ENCODE measurements at places on chromosomes 16 and 17. TPM values are rescaled to one million over a fixed set of nuclear protein-coding genes. Genes with fewer than 3 reads are reported as not detected.

- DNase-seq = no peak
Observed at GRCh38 chr16:58205276-58206036, 7.5 kb upstream of the CSNK2A2 start.

DNA sequence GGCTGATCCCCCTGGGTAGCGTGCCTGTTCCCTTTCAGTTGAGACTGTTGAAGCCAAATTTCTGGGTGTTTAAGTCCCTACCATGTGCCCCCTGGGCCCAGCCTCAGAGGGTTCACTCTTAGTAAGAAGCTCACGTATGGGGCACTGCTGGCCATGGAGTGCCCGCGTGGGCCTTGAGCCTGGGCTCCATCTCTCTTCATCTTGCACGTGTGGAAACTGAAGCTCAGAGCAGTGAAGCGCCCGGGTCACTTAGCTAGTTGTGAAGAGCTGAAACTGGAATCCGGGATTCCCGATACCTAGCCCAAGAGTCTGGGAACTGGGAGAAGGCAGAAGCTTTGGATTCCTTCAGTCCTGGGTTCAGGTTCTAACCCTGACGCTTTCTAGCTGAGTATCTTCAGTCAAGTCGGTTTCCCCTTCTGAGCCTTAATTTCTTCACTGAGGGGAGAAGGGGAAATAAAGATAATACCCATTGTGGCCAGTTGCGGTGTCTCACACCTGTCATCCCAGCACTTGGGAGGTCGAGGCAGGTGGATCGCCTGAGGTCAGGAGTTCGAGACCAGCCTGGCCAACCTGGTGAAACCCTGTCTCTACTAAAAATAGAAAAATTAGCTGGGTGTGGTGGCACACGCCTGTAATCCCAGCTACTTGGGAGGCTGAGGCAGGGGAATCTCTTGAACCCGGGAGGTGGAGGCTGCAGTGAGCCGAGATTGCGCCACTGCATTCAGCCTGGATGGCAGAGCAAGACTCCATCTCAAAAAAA, 103.9 kb downstream of the OR1D5 start:
- DNase-seq = no peak

DNA sequence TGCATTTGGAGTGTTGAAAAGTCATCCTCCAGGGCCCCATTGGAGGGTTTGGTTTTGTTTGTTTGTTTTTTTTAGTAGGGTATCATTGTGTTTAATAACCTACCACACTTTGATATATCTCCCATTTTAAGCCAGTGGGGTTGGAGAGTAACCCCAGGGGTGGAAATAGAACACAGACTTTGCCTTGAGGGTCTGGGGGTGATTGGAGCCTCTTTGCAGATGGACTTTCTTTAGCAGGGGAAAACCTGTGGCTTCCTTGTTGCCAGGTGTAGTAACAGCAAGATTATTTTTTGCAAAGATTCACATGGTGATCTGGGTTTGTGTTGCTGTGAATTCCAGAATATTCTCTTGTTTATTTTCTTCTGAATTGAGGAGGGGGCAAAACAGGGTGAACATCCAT, 1.5 kb downstream of the ABCC1 start:
- DNase-seq = no peak

DNA sequence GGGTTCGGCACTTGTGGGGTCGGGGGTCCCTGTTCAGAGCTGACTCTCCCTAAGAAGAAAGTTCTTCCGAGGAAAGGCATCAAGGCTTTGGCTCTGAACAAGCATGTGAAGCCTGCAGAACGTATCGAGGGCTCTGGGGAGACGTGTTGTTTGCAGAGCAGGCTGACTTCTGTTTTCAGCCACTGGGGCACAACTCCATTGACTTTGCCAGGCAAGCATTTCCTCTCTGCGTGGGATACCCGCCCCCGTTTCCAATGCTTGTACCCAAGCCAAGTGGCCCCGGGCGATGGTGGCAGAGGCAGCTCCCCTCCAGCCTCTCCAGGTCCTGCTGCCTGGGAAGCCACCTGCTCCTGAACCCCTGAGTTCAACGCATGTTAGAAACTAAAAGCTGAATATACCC, 255.7 kb downstream of the RBFOX3 start:
- no peak for DNase-seq

GRCh38 chr17:74691151-74691550, 21.6 kb downstream of the CD300LF start:
- DNase-seq = no peak

- no peak for DNase-seq
Observed at GRCh38 chr17:47257651-47258339, 4.2 kb downstream of the ITGB3 start.

- no peak for DNase-seq
Observed at GRCh38 chr17:44901411-44901921, 2.2 kb upstream of the EFTUD2 start.

DNA sequence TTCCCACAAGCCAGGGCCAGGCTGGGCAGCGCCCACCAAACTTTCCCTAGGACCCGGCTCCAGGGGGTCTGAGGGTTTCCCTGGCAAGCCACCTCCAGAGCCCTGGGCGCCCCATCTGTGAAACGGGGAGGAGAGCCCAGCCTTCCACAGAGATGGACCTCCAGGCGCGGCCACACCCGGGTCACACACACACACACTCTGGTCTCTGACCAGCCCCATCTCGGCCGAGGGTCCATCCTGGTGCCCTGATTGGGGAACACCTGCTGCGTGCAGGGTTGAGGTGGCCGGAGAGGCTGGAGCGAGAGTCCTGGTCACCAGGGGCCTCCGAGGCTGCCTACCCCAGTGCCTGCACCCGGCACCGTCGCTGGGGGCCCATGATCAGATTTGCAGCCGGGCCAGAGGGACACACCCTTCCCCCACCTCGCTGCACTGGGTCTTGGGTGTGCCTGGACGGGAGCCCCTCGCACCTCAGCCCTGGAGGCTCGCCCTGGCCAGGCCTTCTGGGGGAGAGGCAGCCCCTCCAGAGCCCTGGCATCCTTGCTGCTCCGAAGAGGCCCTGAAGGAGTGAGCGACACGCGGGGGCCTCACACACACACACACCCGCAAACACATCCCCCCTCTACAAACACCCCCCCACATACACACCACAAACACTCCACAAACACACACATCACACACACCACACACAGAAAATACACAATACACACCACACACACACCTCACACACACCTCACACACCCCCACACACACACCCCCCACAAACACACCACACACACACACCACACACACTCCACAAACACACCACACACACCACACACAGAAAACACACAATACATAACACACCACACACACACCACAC, 29.7 kb downstream of the SLC25A10 start:
- DNase-seq = no peak

DNA sequence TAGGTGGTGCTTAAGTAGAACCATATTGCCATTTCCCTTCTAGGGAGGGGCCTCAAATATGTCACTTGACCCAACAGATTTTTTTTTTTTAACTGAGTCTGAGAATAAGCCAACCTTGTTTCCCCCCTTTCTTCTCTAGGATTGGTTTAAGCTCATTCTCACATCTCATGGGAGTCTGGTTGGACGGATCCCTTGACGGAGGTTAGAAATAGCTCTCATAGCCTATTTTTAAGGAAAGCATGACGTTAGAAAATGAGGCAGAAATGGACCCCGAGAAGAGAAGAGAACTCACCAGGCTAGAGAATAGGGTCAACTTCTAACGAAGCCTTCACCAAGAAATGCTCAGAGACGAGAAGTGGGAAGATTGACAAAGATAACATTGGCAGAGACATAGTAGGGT, 95.1 kb upstream of the ZFHX3 start:
- no peak for DNase-seq

DNA sequence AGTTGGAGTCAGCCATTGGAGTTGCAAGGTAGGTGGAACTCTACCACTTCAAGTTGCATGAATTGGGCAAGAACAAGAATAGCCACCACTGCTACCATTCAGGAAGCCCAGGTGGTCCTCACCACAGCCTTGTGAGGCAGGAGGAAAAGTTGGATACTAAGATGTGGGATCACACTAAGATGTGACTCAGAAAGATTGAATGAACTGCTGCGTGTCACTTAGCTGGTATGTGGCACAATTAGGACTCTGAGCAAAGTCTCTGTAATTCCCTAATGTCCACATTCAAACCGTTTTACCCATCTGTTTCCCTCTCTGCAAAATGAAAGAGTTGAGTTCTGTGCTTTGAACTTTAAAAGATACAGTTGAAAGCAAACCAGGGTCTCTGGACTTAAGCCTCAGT, 44.7 kb upstream of the HS3ST3A1 start:
- no peak for DNase-seq

- DNase-seq = no peak
Observed at GRCh38 chr17:53797501-53797900, 25.2 kb upstream of the KIF2B start.

PTX4 gene
- total RNA-seq = not detected

CCDC144A gene
- 0.51 TPM for total RNA-seq

CD300E gene
- total RNA-seq = 0.34 TPM

GAST gene
- total RNA-seq = not detected

KRTAP4-6 gene
- total RNA-seq = not detected

All from heart right ventricle (tissue), 16 donors.